ENCODE measurements at places on chromosomes 1 and 21.
A peak's percentile ranks its signal among the peaks of the same experiment; 100 is the strongest.

GRCh38 chr1:25780318-25781129, 19.5 kb upstream of the SELENON start:
- no peak for DNase-seq

DNA sequence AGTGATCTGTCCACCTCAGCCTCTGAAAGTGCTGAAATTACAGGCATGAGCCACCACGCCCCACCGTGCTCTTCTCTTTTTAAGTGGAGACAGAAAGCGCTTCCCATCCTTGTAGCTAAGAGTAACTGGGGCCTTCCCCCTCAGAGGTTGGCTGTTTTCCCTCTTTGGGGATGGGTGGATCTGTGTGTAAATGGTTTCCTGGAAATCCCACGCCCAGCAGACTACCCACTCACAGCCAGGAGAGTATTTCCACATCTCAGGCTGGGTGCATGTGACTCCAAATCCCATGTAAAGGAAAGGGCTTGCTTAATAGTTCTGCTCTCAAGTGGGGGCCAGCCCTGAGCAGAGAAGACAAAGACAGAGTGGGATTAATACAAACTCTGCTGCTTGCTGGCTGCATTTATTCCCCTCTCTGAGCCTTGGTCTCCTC, 19.6 kb upstream of the TCEA3 start:
- DNase-seq = no peak

DNA sequence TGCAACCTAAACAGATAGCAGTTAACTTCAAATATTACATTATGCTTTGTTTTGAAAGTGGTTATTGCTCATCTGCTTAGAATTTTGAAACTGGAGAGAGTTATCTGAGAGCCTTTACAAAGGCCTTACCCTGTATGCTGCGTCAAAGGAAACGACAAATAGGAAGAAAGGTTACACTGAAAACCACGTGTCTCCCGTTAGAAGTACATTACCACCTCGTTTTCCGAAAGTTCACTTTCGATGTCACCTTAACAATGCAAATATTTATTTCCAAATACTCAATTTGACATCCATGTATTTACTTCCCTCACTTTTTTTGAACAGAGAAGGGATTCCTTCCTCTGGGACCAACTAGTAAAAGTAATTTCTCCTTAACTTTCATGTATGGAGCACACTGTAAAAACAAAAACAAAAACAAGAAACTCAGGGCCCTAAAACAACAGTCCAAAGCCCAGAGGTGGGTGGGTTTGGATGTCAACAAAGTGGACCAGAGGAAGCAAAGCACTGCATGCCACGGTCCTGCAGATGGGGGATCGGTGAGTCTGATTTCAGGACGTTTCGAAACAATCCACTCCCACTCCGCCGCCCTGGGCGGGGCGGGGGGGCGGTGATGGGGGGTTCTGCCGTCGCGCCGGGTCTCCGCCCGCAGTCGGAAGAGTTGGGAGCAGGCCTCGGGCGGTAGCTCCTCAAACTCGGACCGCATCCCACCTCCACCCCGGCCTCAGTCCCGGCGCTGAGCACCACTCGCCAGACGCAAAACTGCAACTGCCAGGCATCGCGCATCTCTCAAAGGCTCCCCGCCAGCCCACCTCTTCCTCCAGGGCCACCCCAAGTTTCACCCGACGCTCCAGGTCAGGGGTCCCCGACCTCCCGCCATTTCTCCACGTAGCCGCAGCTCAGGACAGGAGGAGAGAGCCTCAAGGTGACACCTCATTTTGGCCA, 841 bp downstream of the ADSS2 start:
- DNase-seq = peak; percentile 39

DNA sequence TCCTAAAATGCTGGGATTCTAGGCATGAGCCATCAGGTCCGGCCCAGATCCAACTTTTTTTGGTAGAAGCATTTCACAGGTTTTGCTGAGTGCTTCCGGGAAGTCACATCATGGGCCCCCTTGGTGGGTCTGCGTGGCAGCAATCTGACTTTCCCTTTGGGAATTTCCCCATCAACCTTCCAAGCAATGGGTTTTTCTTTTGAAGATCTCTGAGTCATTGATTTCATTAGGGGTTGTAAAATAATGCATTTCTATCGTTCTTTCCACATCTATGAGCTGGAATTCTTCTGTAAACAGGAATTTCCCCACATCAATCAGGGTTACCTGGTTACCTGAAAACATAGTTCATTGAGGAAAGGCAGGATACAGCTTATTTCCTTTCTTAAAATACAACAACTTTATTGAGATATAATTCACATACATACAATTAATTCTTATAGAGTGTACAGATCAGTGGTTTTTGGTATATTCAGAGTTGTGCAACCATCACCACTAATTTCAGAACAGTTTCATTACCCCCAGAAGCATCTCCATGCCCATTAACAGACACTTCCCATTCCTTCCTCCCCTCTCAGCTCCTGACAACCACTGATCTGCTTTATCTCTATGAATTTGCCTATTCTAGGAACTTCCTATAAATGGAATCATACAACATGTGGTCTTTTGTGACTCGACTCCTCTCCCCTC, 9.9 kb upstream of the ZBTB17 start:
- DNase-seq = no peak

DNA sequence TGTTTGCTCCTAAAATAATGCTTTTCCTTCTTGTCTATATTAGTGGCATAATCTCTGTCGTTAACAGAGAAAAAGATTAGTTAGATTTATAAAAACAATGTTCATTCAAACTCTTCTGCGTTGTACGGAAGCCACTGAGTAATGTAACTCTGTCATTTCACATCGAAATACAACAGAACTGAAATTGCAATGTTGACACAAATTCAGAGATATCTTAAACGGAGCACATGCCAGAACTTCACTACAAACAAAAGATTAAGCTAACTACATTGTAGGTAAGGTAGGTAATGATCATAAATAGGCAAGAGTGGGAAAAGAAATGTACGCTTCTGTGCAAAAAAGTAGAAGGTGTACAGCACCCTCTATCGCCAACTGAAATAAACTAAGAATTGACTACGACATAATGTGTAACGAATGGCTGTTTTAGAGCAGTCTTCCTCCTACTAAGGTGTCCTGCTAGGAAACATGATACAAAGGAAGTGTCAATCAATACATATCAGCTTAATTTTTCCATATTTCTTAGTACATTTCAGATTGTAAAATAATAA, 56.6 kb downstream of the PCNX2 start:
- no peak for DNase-seq

DNA sequence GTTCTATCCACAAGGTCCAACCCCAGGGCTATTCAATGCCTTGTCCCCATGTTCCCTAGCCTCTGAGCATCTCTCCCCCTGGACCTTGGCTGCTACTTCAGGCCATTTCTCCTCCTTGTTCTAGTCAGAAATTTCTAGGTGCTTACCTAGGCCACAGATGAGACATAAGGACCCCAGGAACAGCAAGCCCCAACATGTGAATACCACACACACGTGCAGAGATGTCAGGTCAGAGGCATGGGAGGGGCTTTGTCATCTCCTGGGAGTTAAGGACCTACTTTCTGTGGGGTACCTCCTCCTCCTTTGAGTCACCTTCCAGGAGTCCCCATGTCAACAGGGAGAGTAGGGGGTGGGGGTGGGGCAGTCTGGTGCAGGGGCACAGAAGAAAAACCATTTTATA, 7.1 kb upstream of the RGS16 start:
- DNase-seq = no peak

GRCh38 chr21:36663033-36663855, 35.7 kb upstream of the SIM2 start:
- DNase-seq = no peak

DNA sequence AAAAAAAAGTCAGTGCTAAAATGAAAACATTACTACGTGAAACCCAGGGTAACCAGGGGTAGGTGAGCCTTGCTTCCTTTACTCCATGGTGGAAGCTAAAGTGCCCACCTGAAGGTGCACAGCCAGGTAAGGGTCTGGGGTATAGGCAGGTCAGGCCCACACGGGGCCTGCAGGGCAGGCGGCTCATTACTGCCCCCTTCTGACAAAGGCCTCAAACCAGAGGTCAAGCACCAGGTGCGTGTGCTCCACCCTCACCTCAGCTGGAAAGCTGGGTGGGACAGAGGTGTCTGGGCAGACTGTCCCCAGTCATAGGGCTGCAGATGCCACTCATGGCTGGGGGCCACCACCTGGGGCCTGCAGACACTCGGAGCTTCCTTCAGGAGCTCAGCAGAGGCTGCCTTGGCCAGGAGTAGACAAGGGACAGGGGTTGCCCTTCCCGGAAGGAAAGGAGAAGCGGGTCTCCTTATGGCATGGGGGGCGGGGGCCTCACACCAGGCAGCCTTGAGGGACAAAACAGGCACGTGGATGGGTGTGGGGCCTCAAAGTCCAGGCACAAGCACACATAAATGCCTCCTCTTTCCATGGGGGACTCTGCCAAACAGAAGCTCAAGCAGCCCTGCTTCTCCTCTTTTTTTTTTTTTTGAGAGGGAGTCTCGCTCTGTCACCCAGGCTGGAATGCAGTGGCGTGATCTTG, 36.2 kb downstream of the ACOT7 start:
- no peak for DNase-seq

DNA sequence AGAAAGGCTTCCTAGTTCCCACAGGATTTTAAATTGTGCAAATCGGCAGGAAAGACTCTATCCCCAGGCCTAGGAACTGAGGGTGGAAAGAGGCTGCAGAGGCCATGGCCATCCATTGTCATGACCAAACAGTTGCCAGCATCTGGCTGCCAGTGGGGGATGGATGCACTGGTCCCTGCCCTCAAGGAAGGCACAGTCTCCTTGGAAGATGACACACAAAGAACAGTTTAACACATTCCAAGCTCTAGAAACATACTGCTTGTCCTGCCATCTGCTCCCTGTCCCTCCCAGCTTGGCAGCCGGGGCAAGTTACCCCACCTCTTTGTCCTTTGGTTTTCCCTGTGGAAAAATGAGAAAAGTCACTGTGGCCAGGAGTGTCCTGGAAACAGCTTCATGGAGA, 83.2 kb downstream of the BCAR3 start:
- no peak for DNase-seq

DNA sequence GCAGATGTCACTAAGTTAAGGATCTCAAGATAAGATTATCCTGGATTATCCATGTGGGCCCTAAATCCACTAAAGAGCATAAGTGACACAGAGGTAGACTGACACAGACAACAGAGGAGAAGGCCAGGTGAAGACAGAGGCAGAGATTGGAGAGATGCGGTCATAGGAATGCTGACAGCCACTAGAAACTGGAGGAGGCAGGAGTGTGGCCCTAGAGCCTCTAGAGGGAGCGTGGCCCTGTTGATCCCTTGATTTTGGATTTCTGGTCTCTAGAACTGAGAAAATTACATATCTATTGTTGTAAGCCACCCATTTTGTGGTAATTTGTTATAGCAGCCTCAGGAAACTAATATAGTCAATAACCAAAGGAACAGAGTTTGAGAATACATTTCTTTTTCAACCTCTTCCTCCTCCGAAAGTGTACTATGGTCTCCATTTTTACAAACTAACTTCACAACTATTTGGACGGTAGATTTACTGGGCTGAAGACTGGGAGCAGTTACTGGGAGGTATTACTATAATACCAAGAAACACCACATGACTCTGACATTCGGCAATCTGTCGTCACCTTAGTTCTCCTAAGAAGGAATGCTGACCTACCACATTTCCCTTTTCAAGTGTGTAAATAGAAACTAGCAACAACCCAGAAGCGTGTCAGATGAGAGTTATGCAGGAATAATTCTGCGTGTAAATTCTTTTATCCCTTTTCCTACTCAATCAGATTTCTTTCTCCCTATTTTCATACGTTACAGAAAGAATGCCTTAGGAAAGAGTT, 116.0 kb upstream of the ZNHIT6 start:
- no peak for DNase-seq

DNA sequence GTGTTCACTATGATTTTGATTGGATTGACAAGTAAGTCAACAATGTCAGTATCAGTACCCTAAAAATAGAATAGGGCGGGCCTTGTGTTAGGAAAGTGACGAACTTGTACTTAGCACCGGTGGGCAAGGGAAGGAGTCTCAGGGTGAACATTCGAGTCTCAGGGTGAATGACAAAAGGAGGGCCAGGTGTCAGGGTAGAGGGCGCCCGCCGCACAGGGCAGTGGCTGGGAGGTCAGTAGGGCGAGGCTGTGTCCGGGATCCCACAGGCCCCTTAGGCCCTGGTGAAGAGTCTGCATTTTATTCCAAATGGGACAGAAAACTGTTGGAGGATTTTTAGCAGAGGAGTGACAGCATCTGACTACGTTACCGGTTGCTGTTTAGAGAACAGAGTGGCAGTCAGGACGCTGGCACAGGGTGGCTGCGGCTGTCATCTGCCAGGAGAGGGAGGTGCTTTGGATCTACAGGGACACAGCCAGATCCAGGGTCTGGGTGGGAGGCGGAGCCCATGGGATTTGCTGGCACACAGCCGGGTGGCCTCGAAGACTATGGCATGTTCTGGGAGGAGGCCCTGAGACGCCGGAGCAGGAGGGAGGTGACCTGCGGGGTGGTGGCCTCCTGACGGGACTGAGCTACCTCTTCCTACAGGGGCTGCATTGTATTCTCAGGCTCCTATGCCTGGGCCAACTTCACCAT, 11.0 kb downstream of the AGTRAP start:
- no peak for DNase-seq

- DNase-seq = no peak
Observed at GRCh38 chr1:203056516-203056915, 29.3 kb downstream of the MYOG start.

- DNase-seq = no peak
Observed at GRCh38 chr21:18117176-18117575, 127.5 kb upstream of the CHODL start.

- no peak for DNase-seq
Observed at GRCh38 chr1:89310505-89310904, 37.8 kb upstream of the GBP5 start.
